A549 treated with dexamethasone at 1 μM for 4 hours (cell line): ENCODE measurements at places on chromosomes 1 and 21. TPM values are rescaled to one million over a fixed set of nuclear protein-coding genes. Genes with fewer than 3 reads are reported as not detected.

Gene AADACL4
- total RNA-seq = not detected in 5 replicates

Gene ZNF683
- not detected in 5 replicates for total RNA-seq

Gene LCE1C
- total RNA-seq = 0.14 TPM in 1 of 5 replicates, not detected in the others

Gene CD84
- total RNA-seq = not detected in 5 replicates

Gene ARHGAP30
- 0.06 to 0.15 TPM (median 0.14 TPM) in 5 replicates for total RNA-seq

Gene KLF17
- total RNA-seq = 0.33 to 0.64 TPM (median 0.42 TPM) in 5 replicates

Gene RSPO1
- total RNA-seq = 0.10 to 0.15 TPM (median 0.11 TPM) in 5 replicates

Gene AIRE
- total RNA-seq = not detected in 5 replicates

Gene AGPAT3
- 17.8 to 30.7 TPM (median 29.0 TPM) in 5 replicates for total RNA-seq

Gene LYPD8
- 0.08 to 0.12 TPM (median 0.11 TPM) in 4 of 5 replicates, not detected in the other for total RNA-seq
